Effector memory CD8-positive, alpha-beta T cell (primary cell): ENCODE measurements at places on chromosomes 5 and 9.
A peak's percentile ranks its signal among the peaks of the same experiment; 100 is the strongest.

- no peak for DNase-seq
Measured at GRCh38 chr5:151461312-151461711, 13.9 kb downstream of the SLC36A1 start.

DNA sequence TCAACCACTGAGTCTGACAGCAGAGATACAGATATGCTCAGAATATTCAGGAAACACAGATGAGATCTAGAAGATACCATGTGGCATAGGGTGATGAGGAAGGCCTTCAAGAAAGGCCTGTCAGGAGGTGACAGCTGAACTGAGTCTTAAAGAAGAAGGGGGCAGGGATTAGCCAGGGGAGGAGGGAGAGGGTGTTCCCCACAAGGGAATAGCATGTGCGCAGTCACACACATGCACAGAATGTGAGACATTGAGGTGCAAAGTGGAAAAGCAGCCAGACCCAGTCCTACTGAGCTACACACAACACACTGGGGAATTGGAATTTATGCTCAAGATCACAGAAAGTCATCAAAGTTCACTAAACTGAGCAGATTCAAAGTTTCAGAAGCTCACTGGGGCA lies 3.0 kb upstream of the SLC25A48 start:
- DNase-seq = no peak

GRCh38 chr5:10539687-10539998 lies 24.2 kb upstream of the ANKRD33B start:
- no peak for DNase-seq

- DNase-seq = no peak
Measured at GRCh38 chr5:41821051-41821450, 49.2 kb downstream of the OXCT1 start.

DNA sequence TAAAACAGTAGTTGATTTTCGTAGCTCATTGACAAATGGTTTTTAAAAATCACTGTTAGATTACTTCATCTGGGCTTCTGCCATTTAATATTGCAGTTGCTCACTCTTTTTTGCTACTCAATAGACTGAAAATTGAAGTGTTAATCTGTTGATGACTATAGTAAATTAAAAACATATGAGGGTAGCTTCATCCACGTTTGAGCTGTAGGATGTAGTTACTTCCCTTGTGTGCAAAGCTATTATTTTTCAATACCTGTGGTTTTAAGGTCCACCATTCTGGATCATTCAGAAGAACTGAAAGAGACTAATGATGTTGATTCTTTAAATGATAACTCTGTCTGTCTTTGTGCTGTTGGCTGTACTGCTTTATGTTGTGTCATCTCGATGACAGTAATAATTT lies 74.7 kb downstream of the LNPEP start:
- DNase-seq = no peak

DNA sequence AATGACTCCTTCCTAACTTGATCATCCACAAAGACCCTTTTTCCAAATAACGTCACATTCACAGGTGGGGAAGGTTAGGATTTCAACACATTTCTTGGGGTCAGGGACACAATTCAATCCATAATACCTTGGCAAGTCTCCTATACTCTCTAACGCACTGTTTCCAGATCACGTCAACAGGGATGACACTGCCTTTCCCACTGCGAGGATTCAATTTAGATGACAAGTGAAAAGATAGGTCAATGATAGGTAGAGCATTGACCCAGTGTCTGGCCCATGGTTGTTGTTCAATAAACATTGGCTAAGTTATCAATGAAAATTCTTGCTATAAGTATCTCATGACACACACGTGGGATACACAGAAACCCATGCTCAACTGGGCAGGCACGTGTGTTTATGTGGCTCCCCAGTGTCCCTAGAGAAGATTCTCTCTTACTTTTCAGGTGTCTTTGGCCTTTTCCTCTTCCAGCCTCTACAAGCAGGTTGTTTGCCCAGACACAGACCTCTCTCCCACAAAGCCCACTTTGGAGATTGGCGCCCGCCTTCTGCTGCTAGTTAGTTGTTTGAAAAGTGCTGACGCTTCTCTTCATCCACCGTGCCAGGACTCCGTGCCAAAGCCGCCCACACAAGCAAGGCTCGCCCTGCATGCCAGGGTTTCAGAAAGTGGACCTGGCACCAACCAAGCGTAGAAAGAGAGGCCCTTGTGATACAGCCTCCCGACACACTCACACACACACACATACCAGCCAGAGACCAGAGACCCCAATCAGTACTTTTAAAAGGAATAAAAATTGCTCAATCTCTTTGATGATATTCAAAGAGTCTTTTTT lies 594.5 kb downstream of the BNC2 start:
- DNase-seq = no peak

GRCh38 chr5:123448743-123449142 lies 25.5 kb upstream of the CEP120 start:
- no peak for DNase-seq

DNA sequence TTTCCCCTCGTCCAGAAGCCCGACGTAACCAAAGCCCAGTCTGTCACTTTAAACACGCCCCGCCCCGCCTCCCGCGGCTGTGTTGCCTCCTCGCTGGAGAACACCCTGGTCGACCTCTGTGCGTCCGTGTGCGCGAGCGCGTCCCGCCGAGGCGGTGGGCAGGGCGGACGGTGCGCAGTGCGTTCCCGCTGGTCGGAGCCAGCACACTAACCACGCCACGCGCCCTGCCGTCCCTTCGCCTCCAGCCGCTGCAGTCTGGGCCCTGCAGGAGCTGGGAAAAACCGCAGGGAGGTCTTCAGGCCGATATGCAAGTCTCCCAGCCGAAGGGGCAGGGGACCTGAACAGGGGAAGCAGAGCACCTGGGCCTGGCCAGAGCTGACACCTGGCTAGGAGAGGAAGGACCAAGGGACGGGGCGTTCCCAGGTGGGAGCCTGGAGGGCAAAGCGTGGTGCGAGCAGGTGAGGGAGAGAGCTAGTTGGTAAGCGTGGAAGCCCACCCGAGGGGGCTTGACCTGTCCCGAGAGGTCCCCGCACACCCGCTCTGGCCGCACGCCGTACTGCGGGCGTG lies 1.3 kb upstream of the PHPT1 start:
- DNase-seq = peak; percentile 78

DNA sequence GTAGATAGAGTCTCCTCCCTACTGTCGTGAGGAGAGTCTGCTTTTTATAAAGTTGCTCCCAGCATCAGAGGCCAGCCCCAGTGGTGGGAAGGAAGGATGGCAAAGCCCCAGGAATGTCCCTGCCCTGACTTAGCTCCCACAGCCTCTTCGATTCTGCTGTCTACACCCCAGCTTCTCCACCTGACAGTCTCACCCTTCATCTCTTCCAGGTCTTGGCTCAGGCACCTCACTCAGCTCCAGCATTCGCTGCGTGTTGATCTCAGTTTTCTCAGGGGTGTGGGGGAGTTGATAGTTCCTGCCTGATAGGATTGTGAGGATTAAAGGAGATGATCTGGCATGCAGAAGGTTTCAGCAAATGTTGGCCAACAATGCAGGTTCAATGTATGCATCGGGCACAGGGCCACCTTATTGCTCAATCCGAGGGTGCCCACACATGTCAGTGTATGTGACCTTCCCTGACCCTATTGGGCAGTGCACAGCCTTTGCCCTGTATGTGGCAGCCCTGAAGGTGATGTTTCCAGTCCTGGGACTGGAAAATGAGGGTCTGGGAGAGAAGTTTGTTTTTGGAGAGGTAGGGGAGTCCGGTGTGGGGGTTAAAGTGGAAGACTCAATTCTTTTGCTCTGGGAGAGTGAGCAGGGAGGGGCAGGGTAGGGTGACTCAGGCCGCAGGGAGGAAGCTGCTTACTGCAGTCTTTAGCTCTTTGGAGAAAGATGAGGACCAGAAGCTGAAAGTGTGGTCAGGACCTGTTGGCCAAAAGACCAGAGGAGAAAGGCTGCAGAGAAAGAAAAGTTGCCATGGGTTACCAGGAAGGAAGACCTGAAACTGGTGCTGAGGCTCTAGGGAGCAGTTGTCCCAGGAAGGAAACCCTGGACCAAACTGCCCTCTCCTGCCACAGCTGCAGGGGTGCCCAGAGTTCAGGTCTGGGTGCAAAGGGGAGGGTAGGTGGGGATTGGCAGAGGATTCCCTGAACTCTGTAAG lies 153.2 kb downstream of the MACROH2A1 start:
- DNase-seq = no peak

GRCh38 chr5:67287510-67288268 lies 91.1 kb upstream of the CD180 start:
- DNase-seq = no peak

GRCh38 chr9:6739218-6739617 lies 18.6 kb upstream of the KDM4C start:
- DNase-seq = no peak

DNA sequence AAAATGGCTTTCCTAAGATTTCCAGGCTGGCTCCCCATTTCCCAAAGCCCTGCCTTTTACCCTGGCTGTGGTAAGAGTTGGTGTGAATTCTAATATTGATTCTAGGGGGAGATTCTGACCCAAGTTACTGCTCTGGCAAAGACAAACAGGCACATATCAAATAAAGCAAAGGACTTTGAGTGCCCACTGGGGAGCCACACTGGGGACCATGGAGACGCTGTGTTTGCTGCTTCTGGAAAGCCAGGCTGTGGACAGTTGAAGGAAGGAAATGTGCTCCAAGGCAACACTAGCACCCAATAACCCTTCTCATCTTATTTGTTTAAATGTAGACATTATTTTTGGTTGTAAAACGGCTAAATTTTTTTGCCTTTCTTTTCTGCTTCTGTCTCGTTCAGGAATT lies 78.7 kb downstream of the SNCAIP start:
- no peak for DNase-seq

GRCh38 chr9:77271023-77271690 lies 93.8 kb downstream of the VPS13A start:
- DNase-seq = no peak

- no peak for DNase-seq
Measured at GRCh38 chr5:124806373-124807077, 60.1 kb upstream of the ZNF608 start.

GRCh38 chr9:106922026-106922425 lies 59.1 kb downstream of the ZNF462 start:
- DNase-seq = no peak

GRCh38 chr5:75964008-75964407 lies 119.2 kb upstream of the SV2C start:
- no peak for DNase-seq

GRCh38 chr5:177372910-177373309 lies 11.3 kb upstream of the SLC34A1 start:
- DNase-seq = peak; percentile 36

DNA sequence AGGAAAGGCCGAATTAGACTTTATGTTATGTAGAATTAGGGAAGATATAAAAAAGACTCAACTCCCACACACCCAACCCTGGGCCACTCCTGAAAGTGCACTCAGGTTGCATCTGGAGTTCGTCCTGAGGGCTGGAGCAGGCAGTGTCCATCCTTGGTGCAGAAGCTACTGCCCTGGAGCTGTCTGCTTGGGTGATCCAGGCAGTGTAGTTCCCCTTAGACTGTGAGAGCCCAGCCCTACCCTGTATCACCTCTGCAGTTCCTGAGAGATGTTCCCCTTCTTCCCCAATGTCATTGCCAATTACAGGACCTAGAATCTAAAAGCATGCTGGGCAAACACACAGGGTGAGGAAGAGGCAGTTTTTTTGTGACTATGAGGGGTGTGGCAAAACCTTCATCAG lies 368.3 kb upstream of the ST8SIA4 start:
- DNase-seq = no peak

DNA sequence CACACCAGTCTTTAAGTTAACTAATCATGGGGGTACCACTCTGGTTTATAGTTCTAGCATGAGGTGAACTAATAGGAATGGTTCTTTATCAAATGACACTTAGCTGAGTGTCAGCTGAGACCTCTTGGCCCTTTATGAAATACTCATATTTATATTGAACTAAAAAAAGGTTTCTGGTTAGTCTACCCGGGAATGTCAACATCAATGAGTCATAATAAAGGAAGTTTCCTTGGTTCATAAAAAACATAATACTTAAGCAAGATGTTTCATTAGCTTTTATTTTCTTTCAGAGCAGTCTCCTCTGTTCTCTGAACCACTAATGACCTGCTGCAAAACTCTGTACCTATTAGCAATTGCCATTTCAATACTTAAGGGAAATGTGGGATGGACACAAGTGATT lies 13.7 kb downstream of the DAB2 start:
- DNase-seq = no peak

DNA sequence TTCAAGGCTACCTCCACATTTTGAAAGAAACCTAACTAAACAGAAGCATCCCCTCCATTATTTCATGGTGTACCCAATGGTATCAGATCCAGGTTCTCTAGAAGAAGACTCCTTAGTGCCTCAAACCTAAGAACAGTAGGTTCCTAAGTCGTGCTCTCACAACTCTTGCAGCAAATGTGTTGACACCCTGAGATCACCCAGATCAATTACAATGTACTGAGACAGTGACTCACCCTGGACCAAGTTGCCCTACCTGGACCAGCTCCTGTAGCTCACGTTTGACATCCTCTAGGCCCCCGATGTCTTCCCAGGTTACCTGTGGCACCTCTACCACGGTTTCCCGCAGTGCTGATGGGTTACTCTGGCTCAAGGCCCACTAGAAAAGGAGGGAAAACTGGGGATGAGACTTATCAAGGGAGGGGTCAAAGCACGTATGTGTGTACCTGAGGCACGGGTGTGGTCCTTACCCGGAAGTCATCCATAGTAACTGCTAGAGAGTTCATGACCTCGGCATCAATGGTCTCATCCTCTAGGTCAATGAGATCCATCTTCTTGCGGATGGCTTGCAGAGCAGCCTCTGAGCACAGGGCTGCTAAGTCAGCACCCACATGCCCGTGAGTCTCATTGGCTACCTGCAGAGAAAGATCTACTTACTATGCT lies 11.7 kb downstream of the VCP start:
- DNase-seq = no peak

DNA sequence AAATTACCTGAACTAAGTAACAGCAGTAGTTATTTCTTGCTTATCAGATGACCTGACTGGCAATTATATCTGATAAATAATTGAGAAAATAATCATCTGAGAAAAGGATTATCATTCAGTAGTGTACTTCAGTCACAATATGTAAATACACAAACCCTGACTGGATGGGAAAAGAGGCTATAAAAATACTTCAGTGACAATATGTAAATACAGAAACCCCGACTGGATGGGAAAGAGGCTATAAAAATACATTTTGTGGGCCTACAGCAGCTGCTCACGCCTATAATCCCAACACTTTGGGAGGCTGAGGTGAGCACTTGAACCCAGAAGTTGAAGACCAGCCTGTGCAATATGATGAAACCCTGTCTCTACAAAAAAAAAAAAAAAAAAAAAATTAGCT lies 11.1 kb downstream of the UBAP2 start:
- DNase-seq = no peak
